ENCODE measurements at places on chromosomes 3 and 15. TPM values are rescaled to one million over a fixed set of nuclear protein-coding genes. Genes with fewer than 3 reads are reported as not detected.

DNA sequence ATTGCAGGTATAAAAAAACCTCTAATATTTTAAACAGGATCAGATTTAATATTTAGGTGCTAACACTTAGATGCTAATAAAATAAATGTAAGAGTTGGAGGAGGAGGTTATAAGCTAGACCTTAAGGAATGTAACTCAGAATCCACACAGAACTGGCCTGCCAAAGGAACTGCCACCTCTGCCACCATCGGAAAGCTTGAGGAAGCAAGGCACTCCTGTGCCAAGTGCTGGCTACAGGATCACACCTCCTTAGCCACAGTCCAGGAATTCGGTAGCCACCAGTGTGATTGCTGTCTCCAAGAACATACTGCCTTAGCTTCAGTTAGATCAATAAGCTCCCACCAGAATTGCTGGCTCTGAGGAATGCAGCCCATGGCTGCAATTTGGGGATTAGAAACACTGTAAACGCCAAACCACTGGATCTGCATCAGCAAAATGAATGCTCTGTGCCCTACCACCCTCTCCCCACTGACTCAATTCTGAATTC, 58.0 kb downstream of the FRMD5 start:
- H3K27ac ChIP-seq = no peak overlapping the region
- no peaks in the 10 kb centered on the region for H3K4me1 ChIP-seq
- H3K4me3 ChIP-seq = no peak overlapping the region
- no peak for DNase-seq
- no peaks in the 10 kb centered on the region for H3K27me3 ChIP-seq

Gene ACP3
- 7.9 TPM for total RNA-seq

Gene BMF
- 7.7 TPM for total RNA-seq

GRCh38 chr3:56837196-56837955, 35.6 kb upstream of the ARHGEF3 start:
- no peak overlapping the region for H3K4me3 ChIP-seq
- no peaks in the 10 kb centered on the region for H3K36me3 ChIP-seq
- no peak for DNase-seq
- no peaks in the 10 kb centered on the region for H3K27me3 ChIP-seq

DNA sequence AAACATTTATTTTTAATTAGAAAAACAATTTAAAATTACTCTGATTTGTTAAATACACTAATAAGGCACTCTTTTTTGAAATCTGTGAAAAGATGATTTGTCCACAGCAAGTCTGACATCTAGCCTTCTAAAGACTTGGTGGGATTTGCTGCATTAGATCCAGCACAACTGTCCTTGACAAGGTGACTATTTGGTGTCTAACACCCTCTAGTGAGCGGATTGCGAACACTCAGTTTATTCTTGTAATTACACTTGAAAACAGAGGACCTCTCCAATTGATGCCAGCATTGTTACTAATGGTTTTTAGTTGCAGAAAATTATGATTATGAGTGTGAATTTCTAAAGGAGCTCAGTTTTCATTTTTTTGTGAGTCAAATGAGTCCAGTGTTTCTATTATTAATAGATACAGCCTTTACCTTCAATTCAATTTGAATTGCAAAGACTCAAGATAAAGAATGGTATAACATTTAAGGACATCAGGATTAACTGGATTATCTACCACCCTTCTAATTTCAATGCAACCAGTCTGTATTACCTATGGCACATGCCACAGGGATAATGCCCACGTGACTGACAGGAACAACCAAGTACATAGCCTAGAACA, 29.7 kb upstream of the STRIT1 start:
- peaks cover 3% of the 10 kb centered on the region for H3K4me1 ChIP-seq
- H3K27ac ChIP-seq = no peak overlapping the region
- no peaks in the 10 kb centered on the region for H3K27me3 ChIP-seq
- DNase-seq = peak; percentile 78
- H3K4me3 ChIP-seq = no peak overlapping the region

GRCh38 chr3:171378586-171378985, 81.6 kb downstream of the TNIK start:
- H3K4me1 ChIP-seq = peaks cover 17% of the 10 kb centered on the region
- DNase-seq = no peak
- H3K4me3 ChIP-seq = no peak overlapping the region
- H3K36me3 ChIP-seq = no peaks in the 10 kb centered on the region
- H3K27me3 ChIP-seq = no peaks in the 10 kb centered on the region
- H3K27ac ChIP-seq = no peak overlapping the region

Gene GP5
- total RNA-seq = 0.06 TPM

- no peak overlapping the region for H3K27ac ChIP-seq
- H3K27me3 ChIP-seq = no peaks in the 10 kb centered on the region
- H3K36me3 ChIP-seq = no peaks in the 10 kb centered on the region
These were observed 167.5 kb downstream of the EBLN2 start for GRCh38 chr3:73228959-73229358.

Gene DPPA2
- total RNA-seq = 10.2 TPM

GRCh38 chr3:182802413-182803390, 9.4 kb downstream of the ATP11B start:
- DNase-seq = no peak
- H3K27me3 ChIP-seq = no peaks in the 10 kb centered on the region
- no peak overlapping the region for H3K4me3 ChIP-seq

- H3K4me1 ChIP-seq = no peaks in the 10 kb centered on the region
- DNase-seq = no peak
- no peaks in the 10 kb centered on the region for H3K27me3 ChIP-seq
- H3K27ac ChIP-seq = no peak overlapping the region
- H3K36me3 ChIP-seq = no peaks in the 10 kb centered on the region
These were observed 25.0 kb downstream of the TCAIM start for GRCh38 chr3:44363591-44363990.

Gene IGSF10
- total RNA-seq = 12.3 TPM

Gene MEX3B
- total RNA-seq = 109 TPM

Gene ATP13A4
- total RNA-seq = 4.1 TPM

GRCh38 chr3:134008630-134009156, 21.0 kb downstream of the SLCO2A1 start:
- H3K4me1 ChIP-seq = no peaks in the 10 kb centered on the region
- H3K27ac ChIP-seq = no peak overlapping the region
- no peak overlapping the region for H3K4me3 ChIP-seq
- H3K36me3 ChIP-seq = no peaks in the 10 kb centered on the region
- DNase-seq = no peak

DNA sequence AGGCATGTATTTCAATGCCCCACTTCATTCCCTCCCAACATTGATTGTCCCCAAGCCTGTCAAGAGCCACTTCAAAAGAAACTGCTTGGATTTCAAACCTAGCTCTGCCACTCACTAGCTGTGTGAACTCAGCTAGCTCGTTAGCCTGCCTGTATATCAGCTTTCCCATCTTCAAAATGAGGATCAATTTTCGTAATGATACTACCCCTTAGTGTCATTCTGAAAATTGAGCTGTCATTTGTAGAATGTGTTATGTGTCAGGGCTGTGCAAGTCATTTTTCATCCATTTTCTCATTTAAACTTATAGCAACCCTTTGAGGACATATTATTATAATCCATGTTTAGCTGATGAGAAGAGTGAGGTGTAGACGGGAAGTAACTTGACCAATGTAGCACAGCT, 88.6 kb downstream of the TRIM42 start:
- H3K27ac ChIP-seq = no peak overlapping the region
- H3K27me3 ChIP-seq = no peaks in the 10 kb centered on the region
- no peak overlapping the region for H3K4me3 ChIP-seq
- H3K36me3 ChIP-seq = no peaks in the 10 kb centered on the region
- no peak for DNase-seq

- no peak overlapping the region for H3K27ac ChIP-seq
- peaks cover 19% of the 10 kb centered on the region for H3K4me1 ChIP-seq
- no peaks in the 10 kb centered on the region for H3K27me3 ChIP-seq
- peak; percentile 73 for DNase-seq
These were observed 27.6 kb downstream of the ZNF589 start for GRCh38 chr3:48268381-48268935.

DNA sequence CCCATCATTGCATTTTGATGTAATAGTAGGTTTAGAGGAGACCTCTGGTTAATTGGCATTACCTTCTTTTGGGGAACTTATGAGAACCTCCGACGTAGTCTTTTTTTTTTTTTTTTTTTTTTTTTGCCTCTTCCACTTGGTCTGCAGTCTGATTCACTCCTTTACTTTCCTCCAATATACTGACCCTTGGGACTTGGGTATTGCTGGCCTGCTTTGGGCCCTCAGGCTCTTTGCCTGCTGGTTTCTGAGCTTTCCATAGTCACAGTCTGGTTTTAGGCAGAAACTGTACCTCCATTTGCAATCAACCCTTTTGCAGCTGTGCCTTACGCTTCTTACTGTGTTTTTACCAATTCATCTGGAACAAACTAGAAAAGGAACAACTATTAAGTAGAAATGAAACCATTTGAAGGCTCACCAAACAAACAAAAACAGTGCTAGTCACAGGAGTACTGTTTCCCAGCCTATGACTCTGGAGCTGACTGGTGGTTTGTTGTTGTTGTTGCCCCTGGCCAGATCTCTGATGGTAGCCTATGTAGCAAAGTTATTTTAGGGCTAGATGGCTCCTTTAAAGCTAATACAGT, 272.8 kb downstream of the BBX start:
- H3K27me3 ChIP-seq = no peaks in the 10 kb centered on the region
- no peaks in the 10 kb centered on the region for H3K36me3 ChIP-seq
- no peak overlapping the region for H3K27ac ChIP-seq
- no peak overlapping the region for H3K4me3 ChIP-seq

DNA sequence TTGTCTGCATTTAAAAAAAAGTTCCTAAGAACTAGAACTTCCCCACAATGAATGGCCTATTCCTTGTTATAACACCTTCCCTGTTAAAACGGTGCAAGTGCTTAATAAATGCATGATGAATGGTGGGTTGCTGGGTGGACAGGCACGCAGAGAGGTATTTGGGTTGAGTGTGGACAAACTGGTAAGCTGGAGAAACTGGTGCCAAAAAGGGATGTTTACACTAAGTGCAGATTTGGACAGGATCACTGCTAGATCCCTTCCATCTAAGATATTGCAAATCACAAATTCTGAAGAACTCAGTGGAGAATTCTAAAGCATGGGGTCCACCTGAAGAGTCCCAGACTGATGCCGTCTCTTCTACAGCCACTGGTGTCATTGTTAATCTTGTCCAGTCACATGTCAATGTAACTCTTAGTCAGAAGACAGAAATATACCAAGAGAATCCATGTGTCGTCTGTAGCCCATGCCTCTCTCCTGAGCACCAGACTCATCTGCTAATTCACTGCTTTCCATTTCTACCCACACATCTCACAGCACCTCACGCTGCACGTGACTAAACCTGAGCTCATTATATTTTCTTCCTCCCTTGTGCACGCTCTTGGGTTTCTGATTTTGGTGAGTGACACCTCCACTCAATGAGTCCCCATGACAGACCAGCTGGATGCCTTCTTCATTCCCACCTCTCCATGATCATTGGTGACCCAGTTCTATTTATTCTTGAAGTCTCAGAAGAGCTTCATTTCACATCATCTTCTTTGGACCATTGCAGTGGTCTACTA, 328.9 kb downstream of the THSD4 start:
- no peak for DNase-seq
- H3K36me3 ChIP-seq = no peaks in the 10 kb centered on the region
- H3K27ac ChIP-seq = no peak overlapping the region

GRCh38 chr3:54954521-54954920, 26.7 kb upstream of the LRTM1 start:
- H3K36me3 ChIP-seq = no peaks in the 10 kb centered on the region
- no peak overlapping the region for H3K4me3 ChIP-seq
- H3K27ac ChIP-seq = no peak overlapping the region
- no peaks in the 10 kb centered on the region for H3K27me3 ChIP-seq
- peaks cover 7% of the 10 kb centered on the region for H3K4me1 ChIP-seq

DNA sequence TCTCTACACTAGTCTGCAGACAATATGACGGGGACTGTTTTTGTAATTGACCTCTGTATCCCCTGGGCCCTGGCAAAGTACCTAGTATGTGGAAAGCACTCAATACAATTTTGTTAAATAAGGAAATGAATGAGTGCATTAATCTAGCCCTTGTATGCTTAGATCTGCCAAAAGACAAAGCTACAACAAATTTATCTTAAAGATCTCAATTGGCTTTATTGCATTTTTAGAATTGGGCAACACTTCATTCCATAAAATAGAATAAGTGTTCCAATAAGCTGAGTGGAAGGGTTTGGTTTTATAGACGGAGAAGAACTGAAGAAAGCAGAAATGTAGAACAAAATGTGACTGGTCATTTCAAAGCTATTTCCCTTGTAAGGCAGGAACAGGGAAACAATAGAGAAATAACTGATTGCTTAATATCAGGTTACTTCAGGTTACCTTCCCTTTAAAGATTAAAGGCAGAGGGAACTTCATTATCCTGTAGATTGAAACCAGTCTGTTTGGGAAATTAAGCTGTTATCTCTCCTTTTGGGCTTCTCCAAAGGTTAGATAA, 108.3 kb upstream of the MME start:
- H3K27me3 ChIP-seq = no peaks in the 10 kb centered on the region
- no peak overlapping the region for H3K4me3 ChIP-seq
- no peaks in the 10 kb centered on the region for H3K4me1 ChIP-seq

- no peaks in the 10 kb centered on the region for H3K36me3 ChIP-seq
- H3K27ac ChIP-seq = no peak overlapping the region
- no peak overlapping the region for H3K4me3 ChIP-seq
- H3K27me3 ChIP-seq = no peaks in the 10 kb centered on the region
These were observed 21.9 kb downstream of the ACAA1 start for GRCh38 chr3:38114875-38115644.

- H3K27ac ChIP-seq = no peak overlapping the region
- H3K36me3 ChIP-seq = no peaks in the 10 kb centered on the region
- no peak for DNase-seq
- no peaks in the 10 kb centered on the region for H3K4me1 ChIP-seq
These were observed 14.6 kb upstream of the MME start for GRCh38 chr3:155065537-155065936.

GRCh38 chr15:33649217-33649933, 318.9 kb upstream of the CHRM5 start:
- DNase-seq = no peak
- H3K4me1 ChIP-seq = no peaks in the 10 kb centered on the region
- no peak overlapping the region for H3K27ac ChIP-seq
- no peaks in the 10 kb centered on the region for H3K36me3 ChIP-seq

Gene AADACL2
- total RNA-seq = not detected

- H3K27ac ChIP-seq = peak overlapping the region; percentile 16
- no peaks in the 10 kb centered on the region for H3K36me3 ChIP-seq
- no peaks in the 10 kb centered on the region for H3K27me3 ChIP-seq
- H3K4me1 ChIP-seq = peaks cover 10% of the 10 kb centered on the region
- H3K4me3 ChIP-seq = no peak overlapping the region
These were observed 1.9 kb downstream of the RUBCN start for GRCh38 chr3:197734667-197735318.

DNA sequence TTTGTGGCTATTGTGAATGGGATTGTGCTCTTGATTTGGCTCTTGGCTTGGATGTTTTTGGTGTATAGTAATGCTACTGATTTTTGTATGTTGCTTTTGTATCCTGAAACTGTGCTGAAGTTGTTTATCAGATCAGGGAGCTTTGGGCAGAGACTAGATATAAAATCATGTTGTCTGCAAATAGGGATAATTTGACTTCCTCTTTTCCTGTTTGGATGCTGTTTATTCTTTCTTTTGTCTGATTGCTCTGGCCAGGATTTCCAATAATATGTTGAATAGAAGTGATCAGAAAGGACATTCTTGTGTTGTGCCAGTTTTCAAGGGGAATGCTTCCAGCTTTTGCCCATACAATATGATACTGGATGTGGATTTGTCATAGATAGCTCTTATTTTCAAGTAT, 66.1 kb downstream of the CHCHD6 start:
- H3K4me1 ChIP-seq = no peaks in the 10 kb centered on the region
- H3K4me3 ChIP-seq = no peak overlapping the region
- H3K36me3 ChIP-seq = no peaks in the 10 kb centered on the region
- no peak for DNase-seq
- no peak overlapping the region for H3K27ac ChIP-seq
- no peaks in the 10 kb centered on the region for H3K27me3 ChIP-seq

Measured in testis (tissue), 5 donors.